ENCODE measurements at places on chromosomes 11 and 22.

DNA sequence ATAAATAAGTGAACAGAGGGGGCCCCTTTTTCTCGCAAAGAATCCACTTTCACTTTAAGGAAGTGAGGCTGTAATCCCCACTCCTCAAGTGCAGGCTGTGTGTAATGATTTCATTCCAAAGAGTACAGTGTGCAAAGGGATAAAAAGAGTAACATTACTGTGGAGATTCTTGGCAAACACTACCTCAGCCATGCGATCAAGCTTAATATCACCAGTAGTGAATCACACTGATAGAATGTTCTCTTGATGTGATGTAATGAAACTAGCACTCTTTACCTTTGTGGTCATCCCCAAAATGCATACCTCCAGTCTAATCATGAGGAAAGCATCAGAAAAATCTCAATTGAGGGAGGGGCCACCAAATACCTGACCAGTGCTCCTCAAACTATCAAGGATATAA is 246.1 kb upstream of the CHORDC1 start:
- no peak for DNase-seq

DNA sequence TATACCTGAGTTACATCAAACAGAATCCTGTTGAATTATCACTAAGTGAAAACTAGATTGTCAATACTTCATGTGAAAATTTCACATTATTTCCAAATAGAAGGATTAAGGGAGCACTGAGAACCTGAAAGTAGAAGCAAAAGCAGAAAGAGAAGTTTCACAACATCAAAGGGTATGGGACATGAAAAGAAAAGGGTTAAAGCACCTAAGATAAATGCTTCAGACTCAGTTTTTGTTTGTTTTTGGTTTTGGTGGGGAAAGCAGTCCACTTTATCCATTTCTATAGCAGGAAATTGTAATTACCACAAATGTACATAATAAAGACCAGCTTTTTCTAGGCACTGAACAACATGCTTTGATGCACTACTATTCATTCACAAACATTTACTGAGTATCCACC is 1069.7 kb upstream of the CCDC90B start:
- DNase-seq, result no peak

DNA sequence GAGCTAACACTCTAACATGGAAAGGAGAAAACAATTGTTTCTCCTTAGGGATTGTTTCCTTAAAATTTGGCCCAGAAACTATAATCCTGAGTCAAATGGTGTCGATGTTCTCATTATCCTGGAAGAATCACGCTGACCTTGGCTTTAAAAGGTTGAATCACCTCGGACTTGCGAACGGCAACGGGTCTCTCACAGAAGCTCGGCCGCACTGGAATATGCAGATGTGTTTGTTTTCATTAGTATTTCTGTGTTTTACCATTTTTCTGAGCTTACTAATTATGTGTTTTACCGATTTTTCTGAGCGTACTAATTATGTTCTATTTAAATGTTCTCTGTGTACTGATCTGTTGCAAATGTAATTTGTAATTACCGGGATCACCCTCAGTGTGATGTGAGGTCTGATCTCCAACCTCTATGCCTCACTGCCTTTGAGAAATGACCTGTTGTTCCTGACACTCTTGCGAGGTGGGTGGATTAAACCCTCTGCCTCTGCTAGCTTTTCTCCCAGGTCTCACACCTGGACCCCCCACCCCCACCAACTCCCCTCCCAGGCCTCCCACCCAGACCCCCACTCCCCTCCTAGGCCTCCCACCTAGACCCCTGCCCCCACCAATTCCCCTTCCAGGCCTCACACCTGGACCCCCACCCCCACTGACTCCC is 38.3 kb upstream of the BRSK2 start:
- DNase-seq, result no peak

- no peak for DNase-seq
Observed at GRCh38 chr11:71124127-71124526, 128.2 kb downstream of the SHANK2 start.

GRCh38 chr11:79942090-79942489 is 501.3 kb upstream of the TENM4 start:
- no peak for DNase-seq

GRCh38 chr11:56624661-56625110 is 10.0 kb upstream of the OR5M1 start:
- DNase-seq, result no peak

DNA sequence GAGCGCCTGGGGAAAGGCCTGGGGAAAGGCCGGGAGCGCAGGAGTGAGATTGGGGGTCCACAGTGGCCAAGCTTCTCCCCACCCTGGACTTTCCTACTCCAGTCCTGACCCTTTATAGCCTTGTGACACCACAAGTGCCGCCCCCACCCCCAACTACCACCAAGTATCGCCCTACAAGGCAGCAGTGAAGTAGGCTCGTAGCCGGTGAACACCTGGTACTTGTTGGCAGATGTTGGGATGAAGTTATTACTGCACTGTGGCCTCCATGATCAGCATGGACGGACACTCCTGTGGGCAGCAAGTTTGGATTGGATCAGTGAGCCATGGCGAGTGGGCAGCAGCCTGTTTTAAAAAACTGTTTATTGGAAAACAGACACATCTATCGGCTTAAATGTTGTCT is 45.0 kb downstream of the EIF3F start:
- no peak for DNase-seq

DNA sequence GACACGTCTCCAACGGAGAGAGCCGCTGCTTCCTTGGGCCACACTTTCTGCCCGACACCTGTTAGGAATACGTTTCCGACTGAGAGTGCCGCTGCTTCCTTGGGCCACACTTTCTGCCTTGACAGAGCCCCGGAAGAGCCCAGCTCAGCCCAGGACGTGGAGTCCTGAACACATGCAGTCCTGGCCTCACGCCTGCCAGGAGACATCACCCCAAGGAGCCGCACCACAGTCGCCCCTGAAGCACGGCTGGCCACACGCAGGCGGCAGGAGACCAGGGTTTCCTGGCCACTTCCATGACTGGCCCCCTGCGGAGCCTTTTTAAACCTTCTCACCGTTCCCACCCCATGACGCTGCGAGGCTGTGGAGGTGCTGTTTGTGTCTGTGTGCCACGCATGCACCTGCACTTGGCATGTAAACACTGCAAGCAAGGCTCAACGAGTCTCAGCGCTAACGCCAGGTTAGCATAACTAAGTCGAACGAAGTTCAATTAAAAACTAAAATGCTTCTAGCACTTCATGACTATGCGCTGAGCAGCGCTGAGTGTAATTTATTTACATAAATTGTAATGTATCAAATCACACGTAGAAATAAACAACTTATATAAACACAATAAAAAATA is 8.8 kb downstream of the TOLLIP start:
- no peak for DNase-seq

DNA sequence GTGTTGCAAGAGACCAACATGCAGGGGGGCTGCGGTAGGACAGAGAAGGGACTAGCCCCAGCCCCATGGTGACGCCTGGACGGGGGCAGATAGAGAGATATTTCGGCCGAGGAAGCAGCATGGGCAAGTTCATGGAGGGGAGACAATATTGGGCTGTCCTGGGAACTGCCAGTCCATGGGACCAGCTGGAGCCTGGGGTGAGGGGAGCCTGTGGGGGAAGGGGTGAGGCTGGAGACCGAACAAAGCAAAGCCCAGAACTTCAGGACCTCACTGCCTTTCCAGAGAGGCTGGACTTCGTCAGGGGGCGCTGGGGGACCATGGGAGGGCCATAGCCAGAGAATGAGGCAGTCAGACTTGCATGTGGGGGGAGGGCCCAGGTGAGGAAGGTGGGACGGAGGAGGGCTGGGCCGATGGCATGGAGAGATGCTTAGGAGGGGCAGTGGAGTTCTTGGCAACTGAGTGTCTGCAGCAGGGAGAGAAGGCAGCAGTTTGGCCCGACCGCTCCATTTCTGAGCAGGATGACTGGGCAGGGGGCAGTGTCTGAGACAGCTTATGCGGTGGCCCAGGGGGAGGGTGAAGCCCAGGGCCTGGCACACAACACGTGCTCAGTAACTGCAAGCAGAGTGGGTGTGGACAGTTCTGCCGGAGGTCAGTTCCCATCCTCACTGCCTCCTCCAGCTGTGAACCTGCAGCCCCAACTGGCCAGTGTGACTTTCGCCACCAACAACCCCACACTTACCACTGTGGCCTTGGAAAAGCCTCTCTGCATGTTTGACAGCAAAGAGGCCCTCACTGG is 712 bp downstream of the UPK3A start:
- DNase-seq, result no peak

DNA sequence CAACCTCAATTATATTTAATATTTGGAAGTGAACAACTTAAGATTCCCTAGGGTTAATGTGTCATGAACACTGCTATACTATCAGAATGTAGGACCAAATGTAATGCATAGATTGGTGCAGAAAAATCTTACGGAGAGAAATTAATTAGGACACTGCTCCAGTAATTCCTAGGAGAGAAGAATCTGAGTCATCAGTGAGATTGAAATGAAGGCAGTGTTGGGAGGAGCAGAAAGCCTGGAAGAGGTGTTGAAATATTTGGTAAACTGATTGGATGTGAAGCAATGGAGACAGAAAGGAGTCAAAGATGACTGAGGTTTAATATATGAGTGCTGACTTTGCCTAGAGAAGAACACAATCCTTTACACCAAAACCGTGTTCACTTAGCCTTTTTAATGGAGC is 836.0 kb downstream of the FAM181B start:
- no peak for DNase-seq

GRCh38 chr11:64484191-64485022 is 106.6 kb upstream of the SLC22A12 start:
- no peak for DNase-seq

GRCh38 chr11:120659076-120659475 is 147.5 kb downstream of the GRIK4 start:
- no peak for DNase-seq

DNA sequence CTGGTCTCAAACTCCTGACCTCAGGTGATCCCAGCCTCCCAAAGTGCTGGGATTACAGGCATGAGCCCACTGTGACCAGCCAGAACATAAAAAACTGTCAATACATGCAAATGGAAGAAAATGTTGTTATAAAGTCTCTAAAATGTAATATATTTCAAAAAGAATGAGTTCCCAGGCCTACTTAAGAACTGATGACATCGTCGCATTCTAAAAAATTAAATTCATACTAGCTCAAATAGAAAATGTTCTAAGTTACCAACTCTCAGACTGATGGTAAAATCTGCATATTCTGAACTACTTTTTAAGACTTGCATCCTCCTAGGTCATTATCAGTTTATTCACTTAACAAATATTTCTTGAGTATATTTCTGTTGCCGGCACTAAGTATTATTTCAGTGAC is 163.3 kb downstream of the CADM1 start:
- no peak for DNase-seq

DNA sequence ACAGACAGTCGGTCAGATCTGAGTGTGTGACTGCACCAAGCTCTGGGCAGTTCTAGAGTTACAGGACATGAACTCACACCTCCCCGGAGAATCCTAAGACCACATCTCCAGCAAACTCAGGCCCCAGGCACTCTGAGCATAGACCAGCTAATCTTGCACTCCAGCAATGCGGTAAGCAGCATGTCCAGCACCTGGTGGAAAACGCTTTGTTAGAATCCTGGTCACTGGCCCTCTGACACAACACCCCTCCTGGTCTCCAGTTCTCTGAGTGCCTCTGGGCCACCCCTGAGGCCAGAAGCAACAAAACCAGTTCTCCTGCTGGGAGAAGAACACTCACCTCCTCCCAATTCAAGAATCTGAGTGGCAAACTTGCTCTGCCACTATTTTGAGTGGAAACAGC is 82.7 kb upstream of the TMEM45B start:
- DNase-seq, result no peak

GRCh38 chr11:120135838-120136237 is 2.1 kb downstream of the TRIM29 start:
- no peak for DNase-seq

DNA sequence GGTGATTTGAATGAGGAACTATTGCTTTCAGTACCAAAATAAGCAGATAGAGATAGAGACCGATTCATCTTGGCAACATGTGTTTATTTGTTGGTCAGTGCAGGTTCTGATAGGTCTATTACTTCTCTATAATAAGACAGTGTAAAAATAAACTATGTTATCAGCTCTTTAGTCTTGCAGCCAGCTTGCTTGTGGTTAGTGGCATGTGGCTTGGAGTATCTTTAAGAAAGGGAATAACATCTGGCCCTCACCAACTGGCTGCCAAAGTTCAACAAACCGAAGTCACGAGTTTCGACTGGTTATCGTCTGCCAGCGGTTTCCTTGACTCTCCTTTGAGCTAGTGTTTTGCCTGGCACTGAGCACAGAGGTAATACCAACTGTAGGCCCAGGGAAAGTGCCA is 71.8 kb downstream of the CTTN start:
- DNase-seq, result no peak

DNA sequence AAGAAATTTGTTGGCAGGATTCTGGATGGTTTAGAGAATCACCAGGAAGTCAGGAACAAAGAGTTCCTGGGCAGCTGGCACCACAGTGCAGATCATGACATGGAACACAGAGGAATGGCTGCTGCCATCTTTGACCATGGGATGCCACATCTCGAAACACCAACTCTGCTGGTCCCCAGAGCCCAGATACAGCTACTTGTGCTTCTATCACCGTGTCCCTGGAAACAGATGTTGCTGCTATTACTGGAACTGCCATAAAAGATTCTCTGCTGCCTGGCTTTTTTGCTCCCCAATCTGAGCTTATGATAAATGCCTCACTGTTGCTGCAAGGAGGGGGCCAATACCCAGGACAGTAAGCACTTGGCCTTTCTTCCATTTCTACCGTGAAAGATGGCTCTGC is 185.2 kb downstream of the CSNK2A3 start:
- DNase-seq, result no peak
